ENCODE measurements at places on chromosomes 12 and 14.

GRCh38 chr12:15372352-15372751, 50.0 kb downstream of the PTPRO start:
- no peak for DNase-seq

GRCh38 chr12:25276199-25276937, 25.6 kb upstream of the KRAS start:
- DNase-seq: no peak

- no peak for DNase-seq
These were observed 72.9 kb downstream of the BLTP3B start for GRCh38 chr12:100069795-100070194.

DNA sequence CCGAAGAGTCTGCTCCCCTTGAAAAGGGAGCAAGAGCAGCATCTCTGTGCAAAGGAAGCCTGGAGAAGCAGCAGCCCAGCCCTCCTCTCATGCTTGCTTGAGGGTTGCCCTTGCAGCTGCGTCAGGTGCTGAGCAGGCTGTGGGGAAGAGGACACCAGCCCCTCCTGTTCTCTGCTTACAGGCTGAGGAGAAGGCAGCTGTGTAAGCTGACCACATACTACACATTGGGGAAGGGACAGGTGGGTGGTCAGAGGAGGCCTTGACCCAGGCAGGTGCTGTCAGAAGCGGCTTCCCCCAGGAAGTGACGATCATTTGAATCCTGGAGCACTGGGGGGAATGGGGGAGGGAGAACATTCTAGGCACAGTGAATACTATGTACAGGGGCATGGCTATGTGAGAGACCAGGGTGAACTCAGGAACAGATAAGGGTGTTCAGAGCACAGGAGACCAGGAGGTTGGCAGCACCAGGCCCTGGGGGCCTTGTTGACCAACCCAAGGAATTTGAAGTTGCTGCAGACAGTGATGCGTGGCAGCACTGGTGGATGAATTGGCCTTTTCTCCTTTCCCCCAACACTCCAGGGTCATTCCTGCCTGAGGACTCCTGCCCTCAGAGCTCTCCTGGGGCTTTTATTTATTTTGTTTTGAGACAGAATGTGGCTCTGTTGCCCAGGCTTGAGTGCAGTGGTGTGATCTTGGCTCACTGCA, 2.7 kb upstream of the KLC1 start:
- no peak for DNase-seq

DNA sequence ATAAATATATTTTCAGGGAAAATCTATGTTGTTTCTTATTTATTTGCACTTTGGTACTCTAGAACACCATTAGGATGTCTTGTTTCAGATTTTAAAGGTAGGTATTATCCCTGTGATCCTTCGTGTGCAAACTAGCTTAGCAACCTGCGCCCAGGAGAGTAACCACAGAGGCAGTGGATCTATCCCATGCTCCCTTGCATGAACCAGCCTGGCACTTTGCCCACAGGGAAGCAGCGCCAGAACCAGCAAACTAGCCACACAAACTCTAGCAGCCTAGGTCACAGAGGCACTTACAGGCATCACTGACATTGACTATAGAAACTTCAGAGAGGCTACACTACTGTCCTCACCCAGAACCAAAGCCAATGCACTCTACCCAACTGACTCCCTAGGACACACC, 76.1 kb downstream of the TSHR start:
- peak; percentile 52 for DNase-seq

GRCh38 chr12:29655861-29656260, 127.9 kb downstream of the TMTC1 start:
- no peak for DNase-seq

GRCh38 chr14:54459106-54459505, 17.9 kb upstream of the CNIH1 start:
- no peak for DNase-seq

- no peak for DNase-seq
These were observed 84.7 kb downstream of the GPATCH2L start for GRCh38 chr14:76236172-76237130.

- DNase-seq: no peak
These were observed 24.0 kb upstream of the TSPAN11 start for GRCh38 chr12:30902596-30902995.

DNA sequence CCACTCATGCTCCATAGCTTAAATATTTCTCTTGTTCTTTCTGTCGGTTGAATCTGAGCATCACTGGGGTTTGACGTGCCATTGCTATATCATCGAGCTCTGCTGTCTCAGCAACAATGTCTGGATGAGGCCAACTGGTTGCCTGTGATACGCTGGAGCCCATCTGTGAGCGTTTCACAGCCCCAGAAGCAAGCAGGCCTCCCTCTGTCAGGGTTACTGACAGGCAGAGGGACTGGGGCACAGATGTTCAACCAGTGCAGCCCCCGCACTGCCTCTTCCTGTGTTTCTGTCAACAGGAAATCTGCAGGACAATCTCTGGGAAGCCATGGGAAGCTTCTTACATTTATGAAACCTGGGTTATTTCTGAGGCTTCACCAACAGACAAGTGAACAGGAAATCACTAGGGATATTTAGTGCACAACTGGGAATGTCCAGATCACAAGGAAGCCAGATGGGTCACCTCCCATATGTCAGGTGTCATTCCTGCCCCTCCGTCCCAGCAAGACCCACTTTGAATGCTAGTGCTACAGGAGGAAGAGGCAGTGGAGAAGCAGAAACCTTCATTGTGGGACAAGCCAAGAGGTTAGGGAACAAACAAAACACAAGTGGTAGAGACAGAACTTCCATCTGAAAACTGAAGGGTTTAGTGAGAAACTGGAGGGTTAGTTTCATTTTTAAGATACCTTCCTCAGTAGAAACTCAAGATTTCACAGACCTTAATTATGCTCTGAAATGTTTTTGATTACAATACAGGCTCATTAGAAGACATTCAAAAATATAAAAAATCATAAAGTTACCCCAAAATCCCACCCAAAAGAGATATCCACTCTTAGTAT, 24.1 kb downstream of the DMAC2L start:
- no peak for DNase-seq

DNA sequence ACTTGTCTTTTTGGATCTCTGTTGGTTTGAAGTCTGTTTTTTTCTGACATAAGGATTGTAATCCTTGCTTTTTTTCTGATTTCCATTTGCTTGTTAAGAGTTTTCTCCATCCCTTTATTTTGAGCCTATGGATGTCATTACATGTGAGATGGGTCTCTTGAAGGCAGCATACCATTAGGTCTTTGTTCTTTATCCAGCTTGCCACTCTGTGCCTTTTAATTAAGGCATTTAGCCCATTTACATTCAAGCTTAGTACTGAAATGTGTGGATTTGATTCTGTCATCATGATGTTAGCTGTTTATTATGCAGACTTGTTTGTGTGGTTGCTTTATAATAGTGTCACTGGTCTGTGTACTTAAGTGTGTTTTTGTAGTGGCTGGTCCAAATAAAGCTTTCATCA, 100.0 kb downstream of the CCDC91 start:
- no peak for DNase-seq

- no peak for DNase-seq
These were observed 12.4 kb upstream of the SLC6A12 start for GRCh38 chr12:226401-226800.

GRCh38 chr12:39931857-39932256, 174.0 kb downstream of the SLC2A13 start:
- no peak for DNase-seq

- DNase-seq: peak; percentile 97
These were observed 13.6 kb upstream of the GNG2 start for GRCh38 chr14:51846631-51847488.

DNA sequence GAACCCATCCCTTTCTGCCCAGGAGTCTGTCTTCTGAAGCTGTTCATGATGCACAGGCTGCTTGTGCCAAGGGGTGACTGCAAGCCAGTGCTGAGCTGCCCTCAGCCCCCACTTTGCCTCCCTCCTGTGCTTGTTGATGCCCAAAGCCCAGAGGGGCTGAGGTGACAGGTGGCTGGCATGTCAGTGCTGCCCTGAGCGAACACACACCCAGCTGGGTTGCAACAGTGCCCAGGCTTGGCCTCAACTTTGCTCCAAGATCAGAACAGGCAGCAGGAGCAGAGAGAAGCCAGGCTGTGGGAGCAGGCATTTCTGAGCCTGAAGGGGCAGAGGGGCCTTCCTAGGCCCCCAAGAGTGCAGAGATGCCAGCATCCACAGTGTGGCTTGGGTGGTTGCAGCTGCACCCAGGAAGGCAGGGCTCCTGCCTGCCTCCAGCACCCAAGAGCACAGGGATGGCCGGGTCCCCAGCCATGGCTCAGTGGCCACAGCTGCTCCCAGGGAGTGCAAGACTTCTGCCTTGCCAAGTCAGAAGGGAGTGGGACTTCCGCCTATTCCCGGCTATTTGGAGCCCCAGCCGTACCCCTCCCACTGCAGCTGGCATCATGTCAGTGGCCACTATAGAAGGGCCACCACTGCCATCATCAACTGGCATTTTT, 83.1 kb downstream of the SLC16A7 start:
- DNase-seq: no peak

GRCh38 chr12:563250-563781, 99.9 kb downstream of the NINJ2 start:
- peak; percentile 58 for DNase-seq

DNA sequence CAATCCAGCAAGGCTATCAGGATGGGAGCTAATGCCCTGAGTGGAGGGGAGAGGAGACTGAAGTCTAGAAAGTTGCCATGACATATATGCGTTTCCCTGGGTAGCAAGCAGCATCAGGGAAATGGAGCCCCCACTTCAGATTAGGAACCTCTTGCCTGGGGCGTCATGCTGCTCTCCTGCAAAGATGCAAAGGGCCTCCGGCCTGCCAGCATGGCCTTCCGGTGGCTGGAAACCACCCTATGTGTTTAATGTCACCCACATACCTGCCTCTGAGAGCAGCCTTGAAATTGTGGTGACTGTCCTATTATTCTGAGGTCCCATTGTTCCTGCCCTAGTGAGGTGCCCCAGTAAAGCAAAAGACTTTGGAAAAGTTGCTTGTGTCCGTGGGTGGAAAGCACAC, 10.0 kb upstream of the IFI27L2 start:
- no peak for DNase-seq

DNA sequence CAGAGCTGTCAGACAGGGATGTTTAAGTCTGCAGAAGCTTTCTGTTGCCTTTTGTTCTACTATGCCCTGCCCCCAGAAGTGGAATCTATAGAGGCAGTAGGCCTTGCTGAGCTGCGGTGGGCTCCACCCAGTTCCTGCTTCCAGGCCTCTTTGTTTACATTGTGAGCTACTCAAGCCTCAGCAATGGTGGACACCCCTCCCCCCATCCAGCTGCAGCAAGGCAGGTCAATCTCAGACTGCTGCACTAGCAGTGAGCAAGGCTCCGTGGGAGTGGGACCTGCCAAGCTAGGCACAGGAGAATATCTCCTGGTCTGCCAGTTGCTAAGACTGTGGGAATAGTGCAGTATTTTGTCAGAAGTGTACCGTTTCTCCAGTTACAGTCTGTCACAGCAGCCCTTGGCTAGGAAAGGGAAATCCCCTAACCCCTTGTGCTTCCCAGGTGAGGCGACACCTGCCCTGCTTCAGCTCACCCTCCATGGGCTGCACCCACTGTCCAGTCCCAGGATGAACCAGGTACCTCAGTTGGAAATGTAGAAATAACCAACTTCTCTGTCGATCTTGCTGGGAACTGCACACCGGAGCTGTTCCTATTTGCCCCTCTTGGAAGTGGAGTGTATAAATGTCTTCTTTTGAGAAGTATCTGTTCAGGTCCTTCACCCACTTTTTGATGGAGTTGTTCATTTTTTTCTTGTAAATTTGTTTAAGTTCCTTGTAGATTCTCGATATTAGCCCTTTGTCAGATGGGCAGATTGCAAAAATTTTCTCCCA, 213.5 kb upstream of the SLC38A2 start:
- DNase-seq: no peak

DNA sequence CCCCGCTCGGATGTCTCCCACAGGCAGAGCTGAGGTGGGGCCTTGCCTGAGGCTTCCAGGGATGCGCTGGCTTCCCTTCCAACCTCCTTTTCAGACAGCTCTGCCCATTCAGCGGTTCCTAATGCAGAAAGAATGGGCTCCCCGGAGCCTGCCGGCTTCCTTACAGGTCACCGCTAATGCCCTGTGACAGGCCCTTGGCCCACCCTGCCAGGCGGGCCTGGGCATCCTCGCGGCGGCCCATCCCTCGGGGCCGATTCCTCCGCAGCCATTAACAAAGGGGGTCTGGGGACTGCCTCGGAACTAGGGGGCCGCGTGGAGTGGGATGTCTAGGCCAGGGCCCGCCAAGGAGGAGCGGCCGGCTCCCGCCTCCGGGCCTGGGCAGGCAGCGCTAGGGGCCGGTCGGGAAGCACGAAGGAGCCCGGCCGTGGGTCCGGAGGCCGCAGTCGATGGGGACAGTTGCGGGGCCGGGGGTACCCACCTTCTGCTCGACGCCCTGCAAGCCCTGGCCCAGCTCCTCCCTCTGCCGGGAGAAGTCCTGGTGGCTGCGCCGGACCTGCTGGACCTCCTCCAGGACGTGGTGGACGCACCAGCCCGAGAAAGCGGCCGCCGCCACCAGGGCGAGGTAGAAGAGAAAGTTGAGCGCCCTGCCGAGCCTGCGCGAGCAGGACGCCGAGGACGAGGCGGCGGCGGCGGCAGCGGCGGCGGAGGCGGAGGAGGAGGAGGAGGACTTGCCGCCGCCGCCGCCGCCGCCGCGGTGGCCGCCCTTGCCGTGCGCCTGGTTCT, 738 bp downstream of the CKAP4 start:
- DNase-seq: no peak

- no peak for DNase-seq
These were observed 39.0 kb downstream of the ACTN1 start for GRCh38 chr14:68939893-68940613.

GRCh38 chr12:42281278-42281677, 43.2 kb upstream of the YAF2 start:
- no peak for DNase-seq

- DNase-seq: no peak
These were observed 83.7 kb upstream of the ETV6 start for GRCh38 chr12:11565752-11566151.

- DNase-seq: no peak
These were observed 251.1 kb downstream of the MED13L start for GRCh38 chr12:116026346-116026745.

GRCh38 chr12:101051901-101052550, 158.0 kb downstream of the SLC5A8 start:
- DNase-seq: no peak

- peak; percentile 45 for DNase-seq
These were observed 54.4 kb upstream of the BMP4 start for GRCh38 chr14:54010981-54011380.

GRCh38 chr14:23299211-23299957, 3.3 kb downstream of the PPP1R3E start:
- DNase-seq: peak; percentile 40

DNA sequence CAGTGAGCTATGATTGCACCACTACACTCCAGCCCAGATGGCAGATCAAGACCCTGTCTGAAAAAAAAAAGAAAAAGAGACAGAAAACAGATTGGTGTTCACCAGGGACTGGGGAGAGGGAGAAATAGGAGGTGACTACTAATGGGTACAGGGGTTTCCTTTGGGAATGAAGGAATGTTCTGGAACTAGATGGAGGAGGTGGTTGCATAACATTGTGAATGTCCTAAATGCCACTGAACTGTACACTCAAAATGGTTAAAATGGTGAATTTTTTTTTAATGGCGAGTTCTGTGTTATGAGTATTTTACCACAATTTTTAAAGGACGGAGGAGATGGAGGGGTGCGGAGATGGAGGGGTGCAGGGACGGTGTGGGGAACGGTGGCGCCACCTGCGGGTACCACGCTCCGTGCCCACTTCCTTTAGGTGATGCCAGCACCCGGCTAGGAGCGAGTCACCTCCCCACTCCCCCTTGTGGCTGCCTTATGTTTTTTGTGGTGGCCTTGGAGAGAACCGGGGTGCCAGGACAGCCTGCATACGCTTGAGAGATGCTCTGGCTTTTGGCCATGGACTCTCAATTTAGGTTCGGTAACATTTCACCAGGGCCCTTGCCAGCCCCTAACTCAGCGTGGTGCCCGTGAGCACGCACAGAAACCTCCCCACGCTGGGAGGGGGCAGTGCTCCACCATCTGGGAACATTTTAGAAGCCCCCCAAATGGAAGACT, 16.1 kb downstream of the UBC start:
- no peak for DNase-seq

All from DMS79 treated with DMSO at 0.1 percent for 48 hours (cell line).